Effector memory CD4-positive, alpha-beta T cell (primary cell): ENCODE measurements at places on chromosomes 3 and 15.
A peak's percentile ranks its signal among the peaks of the same experiment; 100 is the strongest.

- no peak for DNase-seq
Observed at GRCh38 chr3:74066456-74066855, 441.7 kb upstream of the PDZRN3 start.

- no peak for DNase-seq
Observed at GRCh38 chr3:151430821-151431484, 29.9 kb downstream of the IGSF10 start.

- no peak for DNase-seq
Observed at GRCh38 chr3:178342111-178342510, 194.1 kb upstream of the KCNMB2 start.

- no peak for DNase-seq
Observed at GRCh38 chr3:90241481-90241880, 1134.1 kb downstream of the EPHA3 start.

- DNase-seq, result peak; percentile 15
Observed at GRCh38 chr3:113495035-113495434, 19.9 kb downstream of the SPICE1 start.

GRCh38 chr3:32586356-32586755 lies 15.7 kb upstream of the DYNC1LI1 start:
- no peak for DNase-seq

DNA sequence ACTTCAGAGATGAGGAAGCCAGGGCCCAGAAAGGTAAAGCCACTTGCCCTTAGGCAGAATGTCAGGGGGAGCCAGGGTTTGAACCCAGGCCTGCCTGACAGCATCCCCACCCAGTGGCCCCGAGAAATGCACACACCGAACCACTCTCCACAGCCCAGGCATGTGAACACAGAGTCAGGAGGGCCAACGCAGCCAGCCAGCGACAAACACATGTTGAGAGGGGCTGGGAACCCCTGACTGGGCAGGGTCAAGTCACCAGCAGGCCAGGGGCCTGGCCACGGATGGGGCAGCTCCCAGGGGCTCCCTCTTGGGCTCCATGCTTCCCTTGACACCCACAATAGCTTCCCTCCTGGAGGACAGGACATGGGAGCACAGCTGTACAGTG lies 5.1 kb upstream of the GRIP2 start:
- DNase-seq, result no peak

DNA sequence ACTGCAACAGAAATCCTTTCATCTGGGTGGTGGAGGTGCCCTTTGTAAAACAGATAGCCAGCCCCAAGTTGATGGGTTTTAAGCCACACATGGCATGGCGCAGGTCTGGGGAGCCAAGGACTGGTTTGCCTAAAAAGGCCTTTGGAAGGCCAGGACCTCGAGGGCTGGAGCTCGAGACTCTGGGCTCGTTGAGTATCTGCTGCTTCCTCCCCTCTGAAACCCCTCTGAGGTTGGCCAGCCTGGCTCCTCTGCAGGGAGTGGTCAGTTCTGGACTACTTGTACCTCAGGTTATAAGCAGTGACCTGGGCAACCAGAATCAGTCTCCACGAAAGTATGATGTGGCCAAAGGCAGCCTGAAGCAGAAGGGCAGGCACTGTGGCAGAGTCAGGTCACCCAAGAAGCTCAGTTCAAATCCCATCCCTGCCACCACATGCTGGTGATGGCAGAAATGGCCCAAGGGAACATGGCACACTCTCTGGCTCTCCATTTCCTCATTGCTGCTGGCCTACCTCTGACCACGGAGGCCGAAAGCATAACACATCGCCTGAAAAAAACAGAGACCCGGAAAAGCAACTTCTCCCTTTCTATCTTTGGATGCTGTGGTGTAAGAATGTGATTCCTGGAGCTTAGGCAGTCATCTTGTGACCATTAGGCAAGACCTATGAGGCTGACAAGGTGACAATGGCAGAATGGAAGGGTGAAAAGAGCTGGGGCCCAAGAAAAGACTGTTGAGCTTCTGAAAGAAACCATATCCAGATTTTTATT lies 51.2 kb downstream of the WNT7A start:
- DNase-seq, result no peak

DNA sequence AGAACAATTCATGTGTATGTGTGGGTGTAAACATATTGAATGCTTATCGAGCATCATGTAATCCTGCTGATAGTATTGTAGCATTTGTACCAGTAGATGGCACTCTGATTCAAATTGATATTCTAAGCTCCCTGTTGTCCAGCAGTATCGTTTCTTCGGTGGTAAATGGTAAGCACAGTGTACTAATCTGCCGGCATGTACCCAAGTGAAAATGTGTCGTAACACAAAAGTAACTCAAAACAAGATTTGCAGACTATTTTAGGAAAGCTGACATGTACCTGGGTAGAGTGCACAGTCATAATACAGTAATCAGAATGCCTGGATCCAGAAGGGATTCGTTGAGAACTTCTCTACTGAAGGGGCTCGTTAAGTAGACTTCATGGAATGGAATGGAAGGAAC lies 31.7 kb upstream of the MNS1 start:
- DNase-seq, result no peak

DNA sequence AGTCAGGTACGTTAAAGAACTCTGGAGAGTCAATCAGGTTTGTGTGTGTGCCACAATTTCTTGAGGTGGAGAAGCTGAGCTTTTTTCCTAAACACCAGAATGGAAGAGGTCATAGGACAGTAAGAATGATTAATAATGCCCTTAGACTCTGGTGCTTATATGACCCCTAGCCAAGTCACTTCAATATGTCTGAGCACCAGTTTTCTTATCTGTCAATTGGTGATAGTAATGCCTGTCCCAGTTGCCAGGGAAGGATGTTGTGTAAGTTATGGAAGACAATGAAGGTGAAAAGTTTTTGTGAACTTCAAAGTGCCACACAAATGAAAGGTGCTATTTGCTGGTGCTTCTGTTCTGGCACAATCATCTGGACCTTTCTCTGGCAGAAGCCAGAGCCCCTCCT lies 22.2 kb upstream of the DLG1 start:
- no peak for DNase-seq

DNA sequence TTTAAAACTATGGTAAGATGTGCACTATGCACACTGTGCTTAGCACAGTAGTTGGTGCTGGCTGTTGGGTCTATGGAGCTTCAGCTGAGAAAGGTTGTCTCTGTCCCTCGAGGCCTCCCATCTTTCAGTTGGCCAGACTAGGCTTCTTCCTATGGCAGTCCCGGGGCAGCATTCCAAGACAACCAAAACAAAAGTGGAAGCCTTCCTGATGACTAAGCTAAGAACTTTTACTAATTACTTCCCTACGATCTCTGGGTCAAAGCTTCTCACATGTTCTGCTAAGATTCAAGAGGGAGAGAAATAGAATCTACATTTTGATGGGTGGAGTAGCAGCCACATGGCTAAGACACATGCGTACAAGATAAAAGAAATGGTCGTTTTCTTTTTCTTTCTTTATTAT lies 342.8 kb downstream of the TUSC7 start:
- no peak for DNase-seq

DNA sequence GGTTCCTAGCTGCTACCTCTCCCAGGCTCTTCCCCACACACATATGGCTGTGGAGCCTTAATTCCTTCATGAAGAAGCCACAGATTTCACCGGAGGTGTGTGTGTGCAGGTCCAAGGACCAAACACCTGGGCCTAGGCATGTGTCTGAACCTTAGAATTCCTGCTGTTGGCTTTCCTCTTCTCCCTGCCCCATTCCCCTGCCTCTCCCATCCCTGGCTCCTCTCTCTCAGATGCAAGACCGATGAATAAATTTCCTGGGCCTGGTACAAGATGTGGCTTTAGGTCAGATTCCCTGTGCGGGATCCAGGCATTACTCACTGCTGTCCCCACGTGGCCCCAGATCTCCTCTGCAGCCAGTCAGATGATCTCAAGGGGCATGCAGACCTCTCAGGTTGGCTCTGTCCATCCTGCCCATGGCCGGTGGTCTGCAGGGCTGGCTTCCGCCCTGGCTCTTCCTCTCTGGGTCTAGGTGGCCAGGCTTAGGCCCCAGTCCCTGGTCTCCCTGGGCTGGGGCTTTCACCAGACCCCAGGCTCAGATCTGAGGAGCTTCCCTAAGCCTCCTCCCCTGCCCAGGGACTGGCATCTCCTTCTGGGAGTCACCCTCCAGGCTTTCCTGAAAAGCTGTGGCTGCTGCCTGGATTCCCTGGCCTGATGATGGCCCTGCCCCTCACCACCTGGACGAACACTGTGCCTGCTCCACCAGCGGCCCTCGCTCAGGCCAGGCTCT lies 20.5 kb downstream of the CCR9 start:
- DNase-seq, result no peak

DNA sequence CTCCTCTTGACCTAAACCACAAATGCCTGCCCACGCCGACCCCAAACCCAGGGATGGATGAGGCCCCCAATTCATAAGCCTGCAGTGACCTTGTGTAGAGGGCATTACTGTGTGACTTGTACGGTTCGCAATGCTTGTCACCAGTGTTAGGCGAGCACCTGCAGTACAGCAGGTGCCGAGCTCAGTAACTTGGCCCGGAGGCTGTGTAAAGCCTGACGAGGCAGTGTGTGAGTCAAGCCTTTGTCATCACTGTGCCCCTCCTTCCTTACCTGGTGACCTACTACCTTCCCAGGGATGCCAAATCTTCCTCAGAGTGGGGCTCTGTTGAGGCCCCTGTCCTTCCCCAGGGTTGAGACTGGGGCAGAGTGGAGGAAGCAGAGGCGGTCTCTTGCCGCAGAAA lies 37.2 kb upstream of the TMEM115 start:
- DNase-seq, result no peak

DNA sequence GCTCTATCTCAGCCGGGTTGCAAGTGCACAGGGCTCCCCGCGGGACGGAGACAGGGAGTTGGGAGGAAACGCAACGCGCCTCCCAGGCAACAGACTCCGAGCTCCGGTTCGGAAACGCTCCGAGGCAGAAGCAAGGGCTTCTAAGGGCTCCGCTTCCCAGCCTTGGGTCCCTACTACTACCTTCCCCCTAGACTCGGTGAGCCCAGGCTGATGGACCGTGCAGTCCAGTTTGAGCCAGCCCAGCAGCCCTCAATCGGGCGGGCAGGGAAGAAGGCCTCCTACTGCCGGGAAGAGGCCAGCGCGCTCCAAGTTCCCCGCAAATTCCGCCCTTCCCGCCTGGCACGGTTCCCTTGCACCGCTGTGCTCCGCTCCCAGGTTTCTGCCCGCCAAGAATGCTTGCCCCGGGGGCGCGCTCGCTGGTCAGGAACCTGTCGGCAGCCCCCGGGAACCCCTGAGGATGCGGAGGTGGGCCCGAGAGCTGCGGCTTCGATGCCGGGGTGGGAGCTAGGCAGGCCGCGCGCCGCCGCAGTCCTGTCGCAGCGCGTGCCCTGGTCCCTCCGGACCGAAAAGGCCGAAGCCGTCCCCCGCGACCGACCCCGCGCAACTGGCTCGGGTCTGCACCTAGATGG lies 728 bp downstream of the TRANK1 start:
- DNase-seq, result no peak

GRCh38 chr3:156448300-156448699 lies 106.6 kb downstream of the SSR3 start:
- DNase-seq, result no peak

- no peak for DNase-seq
Observed at GRCh38 chr15:40392986-40393948, 10.7 kb downstream of the KNSTRN start.

DNA sequence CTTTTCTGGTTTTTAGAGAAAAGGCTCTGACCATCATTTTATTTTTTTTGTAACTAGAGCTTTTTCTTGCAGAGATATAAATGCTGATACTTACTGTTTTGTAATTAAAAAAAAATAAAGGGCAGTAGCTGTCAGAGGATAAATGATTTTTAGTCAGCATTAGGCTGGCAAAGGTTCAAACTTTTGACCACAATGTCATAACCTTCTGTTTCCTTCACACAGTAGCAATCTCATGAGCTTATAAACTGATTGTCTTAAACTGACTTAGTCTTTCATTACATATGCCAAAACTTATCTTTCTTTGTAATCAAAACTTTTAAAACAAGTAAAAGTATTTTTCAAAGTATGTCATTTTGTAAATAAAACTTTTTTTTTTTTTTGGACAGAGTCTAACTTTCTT lies 841.9 kb downstream of the OTOL1 start:
- no peak for DNase-seq

DNA sequence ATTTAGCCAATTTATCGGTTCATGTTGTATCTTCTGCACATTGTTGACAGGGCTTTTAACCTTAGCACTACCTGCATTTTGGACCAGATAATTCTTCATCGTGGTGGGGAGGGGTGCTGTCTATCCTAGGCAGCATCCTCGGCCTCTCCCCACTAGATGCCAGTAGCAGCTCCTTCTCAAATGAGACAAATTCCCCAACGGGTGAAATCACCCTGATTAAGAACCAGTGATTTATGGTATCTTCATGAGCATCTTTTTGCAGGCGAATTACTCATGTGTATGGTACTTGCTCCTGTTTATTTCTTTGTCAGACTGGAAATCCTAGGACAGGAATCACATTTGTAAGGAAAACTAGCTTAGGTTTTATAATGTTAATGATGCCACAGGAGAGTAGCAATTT lies 68.0 kb downstream of the C3orf70 start:
- DNase-seq, result no peak

- no peak for DNase-seq
Observed at GRCh38 chr15:79440355-79440908, 8.3 kb downstream of the MINAR1 start.
